Psoas muscle (tissue), 8 donors: ENCODE measurements at places on chromosomes 1 and 21. TPM values are rescaled to one million over a fixed set of nuclear protein-coding genes. Genes with fewer than 3 reads are reported as not detected.
A peak's percentile ranks its signal among the peaks of the same experiment; 100 is the strongest.

DNA sequence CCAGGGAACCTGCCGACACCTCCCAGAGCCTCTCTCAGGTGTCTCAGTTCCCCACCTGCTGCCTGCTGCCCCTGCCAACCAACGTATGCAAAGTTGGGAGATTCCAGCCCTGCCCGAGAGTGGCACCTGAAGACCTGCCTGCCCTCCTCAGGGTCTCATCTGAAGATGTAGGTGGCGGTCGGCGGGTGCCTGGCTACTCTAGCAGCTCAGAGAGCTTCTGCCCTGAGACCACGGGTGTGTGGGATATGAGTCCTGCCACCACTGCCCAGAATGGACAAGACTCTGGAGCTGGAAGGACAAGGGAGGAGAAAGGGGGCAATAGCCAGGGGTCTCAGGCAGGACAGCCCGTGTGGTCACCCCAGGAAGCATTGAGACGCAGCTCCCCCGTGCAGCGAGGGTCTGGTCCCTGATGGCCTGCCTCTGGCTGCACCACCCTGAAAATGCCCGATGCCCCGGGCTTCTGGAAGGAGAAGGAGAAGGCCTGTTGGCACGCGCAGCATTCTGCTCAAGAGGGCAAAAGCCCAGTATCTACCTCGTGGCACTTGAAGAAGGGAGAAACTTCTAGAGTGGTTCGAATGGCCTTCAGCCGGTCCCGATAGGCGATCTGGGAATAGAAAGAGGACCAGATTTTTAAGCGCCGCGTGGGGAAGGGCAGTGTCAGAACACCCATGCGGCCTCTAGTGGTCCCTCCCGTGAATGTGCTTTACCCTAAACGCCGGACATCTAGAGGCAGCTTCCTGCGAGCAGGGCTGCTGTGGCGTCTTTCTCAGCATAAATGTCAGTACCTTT, 88.8 kb downstream of the STUM start:
- H3K27ac ChIP-seq, result peak overlapping the region; percentile 42
- DNase-seq, result peak; percentile 76
- no peak overlapping the region for H3K4me3 ChIP-seq
- H3K27me3 ChIP-seq, result no peaks in the 10 kb centered on the region
- no peaks in the 10 kb centered on the region for H3K36me3 ChIP-seq

- no peaks in the 10 kb centered on the region for H3K36me3 ChIP-seq
- H3K27ac ChIP-seq, result peak overlapping the region; percentile 75
- no peaks in the 10 kb centered on the region for H3K27me3 ChIP-seq
- peaks cover 47% of the 10 kb centered on the region for H3K4me1 ChIP-seq
- DNase-seq, result no peak
- H3K4me3 ChIP-seq, result no peak overlapping the region
Observed at GRCh38 chr1:201905234-201905890, 16.7 kb downstream of the SHISA4 start.

GRCh38 chr1:190478149-190479049, 735 bp upstream of the BRINP3 start:
- DNase-seq, result no peak
- no peak overlapping the region for H3K27ac ChIP-seq
- H3K4me1 ChIP-seq, result no peaks in the 10 kb centered on the region
- peak overlapping the region; percentile 41 for H3K4me3 ChIP-seq
- no peaks in the 10 kb centered on the region for H3K36me3 ChIP-seq
- peaks cover 6% of the 10 kb centered on the region for H3K27me3 ChIP-seq

GRCh38 chr1:214557952-214558735, 6.7 kb upstream of the PTPN14 start:
- H3K27me3 ChIP-seq, result no peaks in the 10 kb centered on the region
- DNase-seq, result peak; percentile 34
- peaks cover 9% of the 10 kb centered on the region for H3K4me1 ChIP-seq
- no peaks in the 10 kb centered on the region for H3K36me3 ChIP-seq

DNA sequence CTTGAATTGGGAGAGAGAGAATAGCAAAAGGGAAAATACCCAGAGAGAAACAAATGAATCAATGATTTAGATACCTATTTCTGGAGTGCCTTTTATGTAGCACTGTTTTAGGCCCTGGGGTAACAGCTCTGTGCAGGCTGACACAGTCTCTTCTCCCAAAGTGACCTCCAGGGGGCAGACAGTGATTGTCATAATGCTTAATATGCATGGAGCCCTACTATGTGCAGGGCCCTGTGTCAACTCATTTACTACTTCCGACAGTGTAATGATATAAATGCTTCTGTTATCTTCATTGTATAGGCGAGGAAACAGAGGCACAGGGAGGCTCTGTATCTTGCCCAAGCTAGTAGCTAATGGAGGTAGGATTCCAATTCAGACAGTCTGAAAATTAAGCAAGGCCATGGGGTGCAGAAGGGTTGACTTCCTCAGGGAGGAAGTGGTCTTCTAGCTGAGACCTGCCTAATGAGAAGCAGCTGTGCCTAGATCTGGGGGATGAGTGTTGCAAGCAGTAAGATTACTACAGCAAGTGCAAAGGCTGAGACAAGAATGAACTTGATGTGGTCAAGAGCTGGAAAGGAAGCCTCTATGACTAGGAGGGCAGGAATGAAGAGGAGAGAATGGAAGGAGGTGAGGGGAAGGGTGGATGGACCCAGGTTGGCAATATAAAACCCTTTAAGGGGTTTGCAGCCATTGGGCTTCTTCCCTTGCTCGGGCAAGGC, 16.2 kb upstream of the SERINC2 start:
- H3K4me3 ChIP-seq, result no peak overlapping the region
- no peak overlapping the region for H3K27ac ChIP-seq
- DNase-seq, result no peak
- H3K4me1 ChIP-seq, result peaks cover 5% of the 10 kb centered on the region

DNA sequence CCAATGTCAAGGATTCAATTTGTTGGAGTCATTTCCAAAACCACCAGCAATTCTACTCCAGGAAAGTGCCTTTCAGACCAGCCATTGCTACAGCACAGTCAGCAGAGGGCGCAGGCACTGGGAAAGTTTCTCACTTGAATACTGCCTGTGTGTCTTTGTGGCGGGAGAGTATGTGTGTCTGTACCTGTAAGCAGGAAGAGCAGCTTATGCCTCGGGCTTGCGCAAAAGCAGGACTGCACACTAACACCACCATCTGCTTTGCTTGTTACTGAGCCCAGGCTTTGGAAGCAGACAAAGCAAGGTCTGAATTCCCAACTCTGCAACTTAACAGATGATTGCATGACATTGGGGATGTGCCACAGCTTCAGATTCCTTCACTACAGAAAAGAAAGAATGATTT, 7.0 kb upstream of the CTSE start:
- no peak for DNase-seq
- H3K27me3 ChIP-seq, result no peaks in the 10 kb centered on the region
- no peak overlapping the region for H3K4me3 ChIP-seq
- H3K4me1 ChIP-seq, result no peaks in the 10 kb centered on the region
- no peaks in the 10 kb centered on the region for H3K36me3 ChIP-seq

GRCh38 chr1:112285746-112286145, 110.3 kb upstream of the CTTNBP2NL start:
- H3K4me1 ChIP-seq, result no peaks in the 10 kb centered on the region
- no peak overlapping the region for H3K27ac ChIP-seq
- no peaks in the 10 kb centered on the region for H3K27me3 ChIP-seq

GRCh38 chr1:60428127-60428526, 354.6 kb upstream of the C1orf87 start:
- H3K27ac ChIP-seq, result no peak overlapping the region
- H3K27me3 ChIP-seq, result no peaks in the 10 kb centered on the region
- no peaks in the 10 kb centered on the region for H3K36me3 ChIP-seq
- no peak for DNase-seq

DNA sequence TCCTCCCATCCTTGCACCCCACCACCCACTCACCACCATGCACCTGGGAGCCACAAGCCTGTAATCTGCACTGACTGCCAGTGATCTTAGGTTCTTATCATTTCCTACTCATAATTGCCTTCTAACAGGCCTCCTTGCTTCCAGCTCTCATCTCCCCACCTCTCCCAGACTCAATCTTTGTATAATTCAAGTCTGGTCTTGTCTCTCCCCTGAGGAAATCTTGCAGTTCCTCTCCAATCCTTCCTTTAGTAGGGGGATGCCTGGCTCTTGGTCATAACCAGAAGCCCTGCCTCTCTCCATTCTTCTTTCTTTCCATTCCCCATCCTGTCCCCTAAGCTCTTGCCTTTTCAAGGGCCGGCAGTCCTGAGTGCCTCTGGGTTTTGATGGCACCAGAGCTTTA, 27.8 kb downstream of the PIGM start:
- no peaks in the 10 kb centered on the region for H3K27me3 ChIP-seq
- H3K36me3 ChIP-seq, result no peaks in the 10 kb centered on the region
- H3K4me3 ChIP-seq, result no peak overlapping the region
- H3K27ac ChIP-seq, result no peak overlapping the region

DNA sequence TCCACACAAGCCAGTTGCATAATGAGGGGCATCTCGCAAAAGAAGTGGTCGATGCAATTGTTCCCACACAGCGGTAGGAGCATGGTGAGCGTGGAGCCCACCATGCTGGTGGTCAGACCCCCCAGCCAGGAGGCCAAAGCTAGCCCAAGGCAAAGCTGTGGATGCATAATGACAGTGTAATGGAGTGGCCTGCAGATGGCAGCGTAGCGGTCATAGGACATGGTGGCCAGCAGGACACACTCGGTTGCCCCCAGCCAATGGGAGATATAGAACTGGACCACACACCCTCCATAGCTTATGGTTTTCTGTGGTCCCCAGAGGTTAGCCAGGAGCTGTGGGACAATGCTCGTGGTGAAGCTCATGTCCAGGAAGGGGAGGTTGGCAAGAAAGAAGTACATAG, 4.3 kb downstream of the OR2C3 start:
- no peak overlapping the region for H3K27ac ChIP-seq
- no peaks in the 10 kb centered on the region for H3K4me1 ChIP-seq
- no peaks in the 10 kb centered on the region for H3K36me3 ChIP-seq
- H3K4me3 ChIP-seq, result no peak overlapping the region

DNA sequence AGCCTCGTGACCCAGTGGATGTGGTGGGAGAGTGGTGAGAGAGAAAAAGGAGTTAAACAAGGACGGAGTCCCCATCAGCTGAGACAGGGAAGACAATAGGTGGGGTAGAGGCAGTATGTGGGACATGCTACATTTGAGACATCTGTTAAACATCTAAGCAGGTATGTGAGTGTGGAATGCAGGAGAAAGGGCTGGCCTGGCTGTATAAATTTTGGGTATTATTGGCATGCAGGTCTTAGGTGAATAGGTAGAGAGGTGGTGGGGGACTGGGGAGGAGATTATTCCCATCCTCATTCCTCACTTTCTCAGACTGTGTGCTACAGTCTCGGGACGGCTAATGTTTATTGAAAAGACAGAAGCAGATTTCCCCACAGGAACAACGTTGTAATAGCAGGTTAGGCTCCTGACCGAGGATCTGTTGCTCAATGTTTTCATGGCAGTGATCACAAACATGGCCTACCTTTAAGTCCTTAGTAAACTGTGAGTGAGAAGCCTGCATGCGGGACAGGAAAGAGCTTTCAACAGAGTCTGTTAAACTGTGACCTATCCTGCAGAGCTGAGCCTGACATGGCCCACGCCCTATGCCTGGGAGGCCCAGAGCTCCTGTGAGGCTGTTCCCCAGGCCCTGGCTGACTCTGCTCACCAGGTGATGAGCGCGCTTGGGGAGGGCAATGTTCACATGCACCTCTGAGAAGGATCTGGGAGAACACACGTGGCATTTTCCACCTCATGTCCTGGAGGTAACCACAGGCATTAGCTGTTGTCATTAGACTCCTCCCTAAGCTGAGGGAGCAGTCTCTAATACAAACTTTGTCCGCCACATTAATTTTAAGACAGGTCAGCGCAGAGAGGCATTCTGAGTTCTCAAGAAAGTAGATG, 16.5 kb downstream of the VSIG8 start:
- H3K4me1 ChIP-seq, result no peaks in the 10 kb centered on the region
- DNase-seq, result no peak
- no peaks in the 10 kb centered on the region for H3K36me3 ChIP-seq
- no peak overlapping the region for H3K27ac ChIP-seq
- no peaks in the 10 kb centered on the region for H3K27me3 ChIP-seq

DNA sequence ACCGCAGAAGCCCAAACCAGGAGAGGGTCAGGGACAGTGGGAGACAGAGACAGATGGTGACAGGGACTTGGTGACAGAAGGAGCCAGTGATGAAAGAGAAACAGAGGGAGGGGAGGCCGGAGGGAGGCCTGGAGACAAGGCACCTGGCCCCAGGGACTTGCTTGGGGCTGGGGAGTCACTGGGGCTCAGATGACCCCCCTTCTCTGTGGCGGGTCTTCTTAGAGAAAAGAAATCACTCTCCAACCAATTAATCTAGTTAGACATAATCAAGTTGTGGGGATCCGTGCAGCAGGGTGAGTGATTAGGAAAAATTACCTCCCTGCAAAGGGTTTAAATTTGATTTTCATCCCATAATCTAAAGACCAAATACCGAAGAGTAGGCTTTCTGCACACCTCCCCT, 519.8 kb downstream of the PTPRU start:
- no peaks in the 10 kb centered on the region for H3K36me3 ChIP-seq
- no peak overlapping the region for H3K27ac ChIP-seq
- H3K4me3 ChIP-seq, result no peak overlapping the region

DNA sequence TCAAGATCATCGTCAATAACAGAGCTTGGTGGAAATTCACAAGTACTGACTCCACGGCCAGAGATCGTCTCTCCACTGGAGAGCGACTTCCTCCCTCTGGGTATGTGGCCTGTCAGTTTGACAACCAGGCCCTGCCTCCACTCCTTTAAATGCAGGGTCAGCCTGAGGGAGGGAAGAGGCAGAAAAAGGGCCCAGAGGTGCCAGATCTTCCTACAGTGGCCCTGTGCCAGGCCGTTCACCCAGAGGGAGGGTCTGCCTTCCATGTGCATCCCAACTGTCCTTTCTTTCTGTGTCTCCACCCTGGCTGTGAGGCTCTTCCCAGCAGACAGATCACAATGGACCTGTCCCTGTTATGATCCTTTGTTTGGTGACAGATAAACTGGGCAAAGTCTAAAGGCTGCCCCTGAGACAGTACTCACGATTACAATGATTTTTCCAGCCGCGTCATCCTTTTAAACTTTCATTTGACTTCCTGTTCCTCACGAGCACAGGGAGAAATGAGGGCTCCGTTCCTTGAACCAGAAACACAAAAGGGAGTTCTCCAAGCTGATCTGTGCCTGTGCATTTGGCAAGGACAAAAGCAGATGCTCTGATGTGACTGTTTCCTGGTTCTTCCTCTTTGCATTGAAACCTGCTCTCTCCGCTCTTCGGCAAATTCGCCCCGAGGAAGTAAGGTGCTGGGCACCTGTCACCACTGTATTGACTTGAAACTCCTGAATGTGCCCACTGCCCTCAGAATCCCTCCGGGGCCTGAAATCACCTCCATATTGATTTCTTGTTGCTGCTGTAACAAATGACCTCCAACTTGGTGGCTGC, 126.7 kb downstream of the PGBD5 start:
- no peaks in the 10 kb centered on the region for H3K27me3 ChIP-seq
- H3K4me3 ChIP-seq, result no peak overlapping the region
- DNase-seq, result peak; percentile 26

Gene RAB3B
- total RNA-seq, result 0.04 TPM

Gene CFHR1
- not detected for total RNA-seq

Gene DMRTA2
- total RNA-seq, result not detected

Gene ALPL
- total RNA-seq, result 1.5 TPM

Gene LEFTY1
- total RNA-seq, result not detected

Gene NID1
- 12.0 TPM for total RNA-seq

Gene MPL
- total RNA-seq, result not detected

Gene OR2M3
- total RNA-seq, result not detected

Gene UBASH3A
- total RNA-seq, result not detected

Gene OXCT2
- 0.48 TPM for total RNA-seq

Gene LIX1L
- 14.6 TPM for total RNA-seq
